A549 treated with dexamethasone at 1 μM for 4 hours (cell line): ENCODE measurements at places on chromosomes 7 and 10. TPM values are rescaled to one million over a fixed set of nuclear protein-coding genes. Genes with fewer than 3 reads are reported as not detected.

OR2A7 gene
- not detected in 5 replicates for total RNA-seq

LBX1 gene
- not detected in 5 replicates for total RNA-seq

PPP1R17 gene
- total RNA-seq, result not detected in 5 replicates

PYROXD2 gene
- 4.3 to 5.5 TPM (median 4.6 TPM) in 5 replicates for total RNA-seq

LAMB1 gene
- total RNA-seq, result 106 to 129 TPM (median 124 TPM) in 5 replicates

TMEM60 gene
- 24.1 to 28.6 TPM (median 27.0 TPM) in 5 replicates for total RNA-seq

AEBP1 gene
- total RNA-seq, result 0.02 TPM in 1 of 5 replicates, not detected in the others

NPY gene
- total RNA-seq, result not detected in 5 replicates

AMZ1 gene
- total RNA-seq, result 0.02 to 0.12 TPM (median 0.08 TPM) in 5 replicates

TAS2R41 gene
- total RNA-seq, result not detected in 5 replicates

C10orf53 gene
- not detected in 5 replicates for total RNA-seq

FRMD4A gene
- 3.0 to 4.4 TPM (median 4.0 TPM) in 5 replicates for total RNA-seq

OR13A1 gene
- 0.04 to 0.05 TPM in 2 of 5 replicates, not detected in the others for total RNA-seq

POLR2J2 gene
- 0.13 to 0.41 TPM (median 0.32 TPM) in 4 of 5 replicates, not detected in the other for total RNA-seq

ARHGAP19 gene
- 4.5 to 6.2 TPM (median 5.2 TPM) in 5 replicates for total RNA-seq

LRRC17 gene
- 0.03 to 0.13 TPM (median 0.06 TPM) in 4 of 5 replicates, not detected in the other for total RNA-seq

PTPRE gene
- total RNA-seq, result 3.4 to 6.2 TPM (median 5.4 TPM) in 5 replicates

OR2A42 gene
- not detected in 5 replicates for total RNA-seq

PRSS2 gene
- total RNA-seq, result not detected in 5 replicates

SPDYE6 gene
- total RNA-seq, result not detected in 5 replicates

NYAP1 gene
- total RNA-seq, result 3.9 to 7.8 TPM (median 6.4 TPM) in 5 replicates

PRSS1 gene
- not detected in 5 replicates for total RNA-seq

PLXNA4 gene
- total RNA-seq, result 0.37 to 0.53 TPM (median 0.50 TPM) in 5 replicates

SORCS1 gene
- total RNA-seq, result not detected in 5 replicates

PSMA2 gene
- total RNA-seq, result 129 to 209 TPM (median 148 TPM) in 5 replicates

EPDR1 gene
- total RNA-seq, result 69.0 to 77.1 TPM (median 74.5 TPM) in 5 replicates

DGKB gene
- total RNA-seq, result not detected in 5 replicates

GRK5 gene
- 8.3 to 11.5 TPM (median 10.6 TPM) in 5 replicates for total RNA-seq

C10orf143 gene
- 0.52 to 0.69 TPM (median 0.59 TPM) in 5 replicates for total RNA-seq

MOSPD3 gene
- total RNA-seq, result 15.5 to 21.8 TPM (median 20.2 TPM) in 5 replicates

ENKUR gene
- 0.26 to 0.39 TPM (median 0.30 TPM) in 5 replicates for total RNA-seq

VENTX gene
- not detected in 5 replicates for total RNA-seq

DPCD gene
- 28.7 to 42.2 TPM (median 29.9 TPM) in 5 replicates for total RNA-seq

TEX36 gene
- total RNA-seq, result not detected in 5 replicates

ZNF804B gene
- total RNA-seq, result not detected in 5 replicates

SPDYE11 gene
- total RNA-seq, result not detected in 5 replicates

ITPRID1 gene
- not detected in 5 replicates for total RNA-seq

RELN gene
- total RNA-seq, result 0.04 to 0.12 TPM (median 0.07 TPM) in 3 of 5 replicates, not detected in the others

SCART1 gene
- 0.14 to 0.33 TPM (median 0.29 TPM) in 5 replicates for total RNA-seq

THSD7A gene
- 1.8 to 4.0 TPM (median 2.3 TPM) in 5 replicates for total RNA-seq

NPFFR1 gene
- total RNA-seq, result 0.01 to 0.02 TPM (median 0.01 TPM) in 4 of 5 replicates, not detected in the other

SORBS1 gene
- total RNA-seq, result 0.38 to 0.84 TPM (median 0.66 TPM) in 5 replicates
